ENCODE measurements at places on chromosomes 12 and 14.

- no peak for DNase-seq
These were observed 343.9 kb downstream of the NPAS3 start for GRCh38 chr14:33282331-33283230.

- peak; percentile 67 for DNase-seq
These were observed 3.1 kb upstream of the TNS2 start for GRCh38 chr12:53046655-53047220.

DNA sequence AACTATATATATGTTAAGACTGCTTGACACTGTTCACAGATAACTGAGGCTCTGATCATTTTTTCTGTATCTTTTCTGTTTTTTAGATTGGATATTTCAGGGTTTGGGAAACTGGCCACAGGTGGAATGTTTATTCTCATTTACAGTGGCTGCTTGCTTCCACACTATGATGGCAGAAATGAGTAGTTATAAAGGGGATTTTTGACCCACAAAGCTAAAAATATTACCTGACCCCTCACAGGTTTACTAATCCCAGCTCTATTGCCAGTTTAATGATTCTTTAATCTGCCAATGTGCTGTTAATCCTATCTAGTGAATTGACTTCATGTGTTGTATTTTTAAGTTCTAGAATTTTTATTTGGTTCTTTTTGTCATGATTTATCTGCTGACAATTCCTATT, 29.6 kb downstream of the ACADS start:
- DNase-seq = no peak

DNA sequence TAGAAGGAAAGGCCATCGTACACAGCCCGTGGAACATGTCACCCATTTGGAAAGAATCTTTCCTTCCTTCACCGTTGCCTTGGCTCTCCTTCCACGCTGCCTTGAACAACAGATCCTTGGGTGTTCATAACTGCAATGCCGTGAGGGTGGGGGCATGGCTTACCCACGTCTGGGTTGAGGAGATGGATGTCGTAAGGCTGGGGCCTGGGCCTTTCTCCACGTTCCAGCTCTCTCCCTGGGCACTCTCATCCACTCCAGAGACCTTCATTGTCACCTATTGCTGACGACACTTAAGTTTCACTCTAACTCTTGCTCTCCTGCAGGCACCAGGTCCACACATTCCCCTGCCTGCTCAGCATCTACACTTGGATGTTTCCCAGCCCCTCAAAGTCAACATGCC, 19.4 kb downstream of the ANO2 start:
- DNase-seq = no peak

GRCh38 chr12:77319166-77319565, 253.8 kb upstream of the E2F7 start:
- no peak for DNase-seq

- DNase-seq = no peak
These were observed 217.1 kb upstream of the PLEKHG7 start for GRCh38 chr12:92485351-92486348.

DNA sequence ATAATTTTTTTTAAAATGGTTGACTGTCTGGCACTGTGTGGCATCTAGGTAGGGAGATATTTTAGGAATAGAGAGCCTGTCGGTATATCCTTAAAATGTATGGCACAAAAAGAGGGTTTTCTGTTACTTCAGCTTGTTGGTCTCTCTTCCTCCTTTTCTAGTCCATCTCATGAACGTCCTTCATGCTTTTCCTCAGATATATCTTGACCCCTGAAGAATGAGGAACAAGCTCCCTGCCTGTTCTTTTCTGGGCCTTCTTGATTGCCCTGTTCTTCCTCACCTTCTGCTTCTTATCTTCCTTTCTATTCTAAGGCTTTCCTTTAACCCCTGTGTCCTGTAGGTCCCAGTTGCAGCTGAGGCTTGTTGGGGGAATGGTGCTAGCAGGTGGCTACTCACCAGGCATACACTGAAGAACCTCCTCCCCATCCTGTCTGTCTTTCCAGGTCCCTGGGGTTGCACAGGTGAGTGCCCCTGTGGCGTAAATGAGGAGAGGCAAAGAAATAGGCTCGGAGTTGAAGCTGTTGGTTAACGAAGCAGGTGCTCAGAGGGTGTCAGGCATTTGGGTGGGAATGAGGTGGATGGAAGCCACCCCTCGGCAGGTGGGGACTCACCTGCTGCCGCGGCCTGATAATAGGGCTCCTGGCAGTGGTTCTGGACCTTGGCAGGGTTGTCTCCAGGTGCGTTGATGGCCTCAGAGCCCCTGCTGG, 7.2 kb upstream of the C1R start:
- DNase-seq = no peak

DNA sequence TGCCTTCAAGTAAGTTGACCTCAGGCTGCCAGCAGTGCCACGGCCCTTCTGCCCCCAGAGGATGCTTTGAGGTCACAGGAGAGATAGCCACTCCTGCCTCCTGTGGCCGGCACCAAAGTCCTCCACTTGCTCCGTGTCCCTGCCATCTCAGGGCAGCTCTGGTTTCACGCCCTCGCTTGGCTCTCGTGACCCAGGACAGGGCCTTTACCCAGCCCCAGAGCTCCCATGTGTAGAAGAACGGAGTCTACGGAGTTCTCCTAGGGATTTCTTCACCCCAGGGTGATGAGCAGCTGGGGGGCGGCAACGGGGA, 178.1 kb downstream of the ADGRD1 start:
- DNase-seq = no peak

GRCh38 chr12:2629051-2629450, 165.7 kb upstream of the FKBP4 start:
- no peak for DNase-seq

DNA sequence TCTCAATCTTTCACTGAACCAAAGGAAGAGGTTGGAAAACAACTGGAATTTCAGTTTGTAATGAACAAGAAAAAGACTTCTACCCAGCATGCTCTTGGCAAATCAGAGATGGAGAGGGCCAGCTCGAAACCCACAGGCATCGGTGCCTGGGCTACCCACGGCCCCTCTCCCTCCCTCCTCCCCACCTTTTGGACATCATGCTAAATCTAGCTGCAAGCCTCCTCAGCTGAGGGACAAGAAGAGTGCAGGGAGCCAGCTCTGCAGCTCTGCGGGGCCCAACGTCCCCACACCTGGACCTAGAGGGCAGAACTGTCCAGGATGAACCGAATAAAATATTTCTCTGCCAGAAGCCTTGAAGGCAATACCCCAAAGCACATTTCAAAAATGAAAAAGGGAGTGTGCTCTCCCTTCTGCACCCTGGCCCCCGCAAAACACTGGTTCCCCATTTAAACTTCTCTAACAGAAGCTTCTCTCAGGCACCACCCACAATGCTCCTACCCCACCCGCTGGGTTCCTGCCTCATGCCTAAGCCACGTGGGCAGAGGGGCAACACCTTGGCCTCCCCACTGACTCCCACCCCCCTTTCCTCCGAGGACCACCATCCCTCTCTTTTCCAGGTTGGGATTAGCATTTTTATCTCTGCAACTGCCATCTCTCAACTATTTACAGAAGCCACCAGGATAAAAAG, 8.2 kb downstream of the CAMKK2 start:
- no peak for DNase-seq

DNA sequence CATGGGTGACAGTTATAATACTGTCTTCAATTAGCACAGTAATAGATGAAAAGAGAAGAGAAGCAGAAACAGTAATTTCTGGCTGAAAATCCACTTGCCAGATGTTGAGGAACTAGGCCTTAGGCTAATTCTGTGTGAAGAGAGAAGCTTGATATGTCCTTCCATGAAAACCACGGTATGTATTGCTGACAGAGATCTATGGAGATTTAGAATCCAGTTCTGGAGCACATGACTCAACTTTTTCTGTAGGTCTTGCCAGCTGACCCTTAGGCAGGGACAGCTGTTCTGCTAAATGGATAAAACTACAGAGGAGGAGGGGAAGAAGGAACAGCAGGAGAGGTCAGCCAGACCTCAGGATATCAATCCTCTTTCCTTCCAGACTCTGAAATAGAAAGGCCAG, 211.5 kb downstream of the PRKD1 start:
- no peak for DNase-seq

- no peak for DNase-seq
These were observed 93.4 kb downstream of the DIO2 start for GRCh38 chr14:80117876-80118275.

DNA sequence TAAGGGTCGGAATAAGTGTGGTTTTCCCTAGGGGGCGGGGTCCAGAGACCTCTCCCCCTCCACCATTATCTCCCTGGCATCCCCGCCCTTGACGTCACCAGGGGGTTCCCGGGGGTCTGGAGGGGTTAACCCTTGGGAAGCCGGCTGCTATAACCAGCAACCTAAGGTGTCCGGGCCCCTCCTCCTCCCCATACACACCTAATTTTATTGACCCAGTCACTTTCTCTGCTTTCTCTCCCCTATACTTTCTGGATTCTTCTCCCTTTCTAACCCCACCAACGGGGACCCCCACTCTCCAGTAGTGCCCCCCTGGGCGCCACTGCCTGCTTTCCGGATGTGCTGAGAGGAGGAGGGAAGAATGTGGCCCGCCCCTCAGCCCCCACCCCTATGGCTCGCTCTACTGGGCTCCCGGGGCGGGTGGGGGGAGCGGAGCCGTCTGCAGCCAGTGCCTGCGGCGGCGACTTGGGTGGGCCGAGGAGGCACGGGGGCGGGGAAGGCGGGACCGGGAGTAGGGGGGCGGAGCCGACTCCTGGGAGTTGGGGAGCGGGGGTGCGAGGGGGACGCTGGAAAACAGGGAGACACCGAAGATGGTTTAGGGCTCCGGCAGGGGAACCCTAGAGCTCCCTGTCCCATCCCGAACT, 1.8 kb downstream of the GLI1 start:
- no peak for DNase-seq

- no peak for DNase-seq
These were observed 51.8 kb upstream of the PSMC1 start for GRCh38 chr14:90204516-90204915.

DNA sequence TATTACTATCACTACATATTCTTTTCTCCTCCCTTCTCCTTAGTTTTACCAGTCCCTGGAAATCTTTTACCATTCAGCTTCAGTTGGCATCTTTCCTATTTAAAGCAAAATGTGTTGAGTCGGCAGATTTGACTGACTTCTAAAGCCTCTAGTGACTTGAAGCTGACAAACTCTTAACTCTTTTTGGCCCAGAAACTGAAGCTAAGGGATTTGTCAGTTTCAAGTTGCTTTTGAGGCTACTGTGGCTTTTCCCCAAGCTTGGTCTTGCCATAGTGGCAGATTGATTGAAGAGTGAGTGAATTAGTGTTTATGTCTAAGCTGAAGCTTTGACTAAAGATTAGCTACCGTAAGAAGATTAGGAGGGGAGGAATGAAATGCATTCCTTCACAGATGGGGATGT, 104.0 kb downstream of the ETNK1 start:
- no peak for DNase-seq

- DNase-seq = no peak
These were observed 39.8 kb downstream of the SPRING1 start for GRCh38 chr12:116698116-116698515.

GRCh38 chr14:69877492-69877891, 1.7 kb upstream of the SMOC1 start:
- DNase-seq = peak; percentile 30
